ENCODE measurements at places on chromosomes 1 and 21.
A peak's percentile ranks its signal among the peaks of the same experiment; 100 is the strongest.

- no peak for DNase-seq
Measured at GRCh38 chr1:162822391-162823200, 32.1 kb downstream of the HSD17B7 start.

DNA sequence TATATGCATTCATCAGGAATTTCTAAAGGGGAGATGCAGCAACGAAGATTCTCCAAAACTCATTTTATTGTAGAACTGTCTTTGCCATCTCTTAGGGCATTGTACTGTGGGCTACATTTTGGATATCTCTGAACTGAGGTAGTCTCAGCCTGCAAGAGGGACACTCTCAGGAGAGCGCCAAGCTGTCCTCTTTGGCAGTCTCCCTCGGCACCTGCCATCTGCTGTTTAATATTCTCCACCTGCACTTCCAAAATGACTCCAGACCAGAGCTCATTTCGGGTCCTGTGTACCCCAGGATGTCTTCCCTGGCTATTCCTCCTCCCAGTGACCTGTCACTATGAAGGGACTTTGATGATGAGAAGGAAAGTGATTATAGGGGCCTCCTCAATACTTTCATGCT is 356.3 kb upstream of the C1orf174 start:
- DNase-seq: no peak

- DNase-seq: no peak
Measured at GRCh38 chr1:237205400-237206064, 163.5 kb downstream of the RYR2 start.

DNA sequence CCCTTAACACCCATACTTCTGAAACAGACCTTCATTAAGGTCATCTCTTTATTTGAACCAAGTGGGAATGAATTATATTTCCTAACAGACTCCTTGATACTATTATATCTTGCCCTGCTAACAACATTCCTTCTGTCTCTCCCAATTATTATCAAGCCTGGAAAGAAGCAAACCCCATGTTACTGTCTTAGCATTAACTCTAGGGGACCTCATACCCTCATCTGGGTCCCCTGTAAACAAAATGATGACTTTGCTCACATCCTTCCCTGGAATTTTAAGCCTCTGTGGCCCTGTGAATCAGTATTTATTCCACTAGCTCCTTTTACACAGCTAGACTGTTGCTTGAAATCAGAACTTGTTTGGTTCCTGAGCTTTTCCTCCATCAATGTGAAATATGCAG is 38.3 kb upstream of the BCL10 start:
- DNase-seq: no peak

DNA sequence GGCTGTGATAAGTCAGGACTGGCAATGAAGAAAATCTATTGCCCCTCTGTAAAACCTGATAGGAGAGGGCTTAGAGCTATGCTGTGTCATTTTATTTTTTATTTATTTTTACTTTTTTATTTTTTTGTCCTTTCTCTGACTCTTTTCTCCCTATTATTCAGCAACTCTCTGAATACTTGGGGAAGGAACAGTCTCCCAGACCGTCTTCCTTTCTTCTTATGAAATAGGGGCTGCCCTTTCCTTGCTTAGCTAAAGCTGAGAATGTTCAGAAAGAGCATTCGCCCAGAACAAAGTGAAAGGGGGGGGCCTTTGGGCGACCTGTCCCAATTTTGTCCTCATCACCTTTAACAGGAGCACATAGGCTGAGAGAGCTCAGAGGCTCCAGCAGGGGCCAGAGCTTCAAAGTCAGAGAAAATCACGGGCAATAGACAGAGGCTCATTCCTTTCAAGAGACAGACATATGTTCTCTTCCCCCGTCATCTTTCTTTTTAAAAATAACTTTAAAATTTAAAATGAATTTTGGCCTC is 80.9 kb downstream of the RNF220 start:
- DNase-seq: no peak

GRCh38 chr1:119475866-119476439 is 31.1 kb upstream of the HSD3B1 start:
- peak; percentile 33 for DNase-seq

DNA sequence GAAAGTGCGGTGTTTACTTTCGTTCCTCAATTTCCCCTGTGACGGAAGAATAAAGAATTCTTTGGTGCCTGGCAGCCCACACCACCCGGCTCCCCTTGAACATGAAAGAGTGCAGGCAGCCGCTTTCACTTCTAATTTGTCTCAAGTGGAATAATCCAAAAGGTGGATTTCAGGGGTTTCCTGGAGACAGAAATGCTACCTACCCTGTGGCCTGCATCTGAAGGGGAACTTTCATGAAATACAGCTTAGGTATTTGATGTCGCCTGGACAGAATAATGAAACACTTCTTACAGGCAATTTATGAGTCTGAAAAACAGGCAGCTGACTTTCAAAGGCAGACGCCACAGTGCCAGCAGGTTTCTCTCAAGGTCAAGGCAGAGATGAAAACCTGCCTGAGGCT is 169.5 kb upstream of the USP24 start:
- no peak for DNase-seq

DNA sequence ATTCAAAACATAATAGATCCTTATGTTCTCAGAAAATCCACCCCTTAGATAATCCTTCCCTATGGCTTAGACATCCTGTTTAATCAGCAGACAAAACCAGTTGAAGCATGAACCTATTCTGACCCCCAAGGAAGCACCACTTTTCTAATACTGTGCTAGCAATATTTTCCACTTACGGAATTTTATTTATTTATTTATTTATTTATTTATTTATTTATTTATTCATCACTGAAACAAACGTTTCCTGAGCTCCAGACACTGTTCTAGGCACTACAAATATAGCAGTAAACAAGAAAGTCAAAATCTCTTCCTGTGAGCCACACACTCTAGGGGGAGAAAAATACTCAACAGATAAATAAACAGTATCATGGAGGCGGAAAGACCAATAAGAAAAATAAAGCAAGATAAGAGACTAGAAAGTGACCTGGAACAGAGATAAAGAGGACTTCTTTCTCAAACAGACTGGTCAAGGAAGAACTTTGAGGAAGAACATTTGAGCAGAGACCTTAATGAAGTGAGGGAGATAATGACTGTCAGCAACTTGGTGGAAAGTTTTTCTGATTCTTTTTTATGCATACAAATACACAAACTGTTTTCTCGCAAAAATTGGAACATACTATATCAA is 145.5 kb upstream of the POGK start:
- no peak for DNase-seq

GRCh38 chr1:234780112-234780511 is 170.1 kb upstream of the IRF2BP2 start:
- DNase-seq: no peak

GRCh38 chr1:27632387-27633297 is 2.3 kb downstream of the FGR start:
- DNase-seq: peak; percentile 83

DNA sequence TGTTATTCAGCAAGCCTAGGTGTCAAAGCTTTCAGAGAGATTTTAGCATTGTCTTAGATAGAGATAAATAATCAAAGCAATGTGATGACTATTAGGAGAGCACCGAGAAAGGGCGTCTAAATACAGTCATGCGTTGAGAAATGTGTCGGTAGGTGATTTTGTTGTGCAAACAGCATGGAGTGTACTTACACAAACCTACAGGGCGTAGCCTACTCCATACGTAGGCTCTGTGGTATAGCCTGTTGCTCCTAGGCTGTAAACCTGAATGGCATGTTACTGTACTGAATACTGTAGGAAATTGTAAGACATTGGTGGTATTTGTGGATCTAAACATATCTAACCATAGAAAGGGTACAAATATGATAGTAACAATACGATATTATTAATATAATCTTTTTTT is 31.8 kb downstream of the KIF1B start:
- DNase-seq: no peak

GRCh38 chr1:9014475-9015375 is 11.5 kb downstream of the SLC2A7 start:
- DNase-seq: no peak

DNA sequence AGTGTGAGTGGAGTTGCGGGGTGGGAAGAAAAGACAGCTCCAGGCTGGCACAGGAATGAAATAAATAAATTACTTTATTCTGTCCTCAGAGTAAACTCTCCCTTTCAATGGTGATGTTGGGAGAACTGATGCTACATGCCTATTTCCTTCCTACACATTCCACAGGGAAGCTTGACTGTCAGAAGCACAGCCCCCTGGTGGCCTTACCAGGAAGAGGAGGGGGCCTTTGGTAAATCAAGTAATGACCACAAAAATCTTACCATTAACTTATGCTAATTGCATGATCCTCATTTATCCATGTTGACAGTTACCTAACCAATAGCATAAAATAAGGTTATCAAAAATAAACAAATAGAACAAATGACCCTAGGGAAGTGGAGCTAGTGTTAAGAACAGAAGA is 605.0 kb upstream of the PKN2 start:
- no peak for DNase-seq

- no peak for DNase-seq
Measured at GRCh38 chr1:110513511-110513910, 5.5 kb downstream of the KCNA10 start.

GRCh38 chr1:183635099-183635605 is 431 bp downstream of the ARPC5 start:
- peak; percentile 31 for DNase-seq

DNA sequence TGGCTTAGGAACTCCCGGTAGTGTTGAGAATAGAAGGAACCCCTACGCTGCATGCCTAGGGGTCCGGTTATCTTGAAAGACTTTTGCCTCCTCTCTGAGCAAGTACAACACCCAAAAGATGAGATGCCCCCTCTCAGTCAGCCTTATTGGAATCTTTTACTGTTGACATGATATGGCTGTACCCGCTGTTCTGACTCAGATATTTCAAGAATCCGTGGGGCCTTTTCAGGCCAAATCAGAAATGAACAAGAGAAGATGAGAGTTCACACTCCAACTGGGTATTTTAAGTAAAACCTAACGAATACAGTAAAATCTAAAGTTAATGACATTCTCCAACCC is 164.2 kb downstream of the PPIAL4G start:
- no peak for DNase-seq

- no peak for DNase-seq
Measured at GRCh38 chr1:193062698-193063463, 3.5 kb downstream of the RO60 start.

DNA sequence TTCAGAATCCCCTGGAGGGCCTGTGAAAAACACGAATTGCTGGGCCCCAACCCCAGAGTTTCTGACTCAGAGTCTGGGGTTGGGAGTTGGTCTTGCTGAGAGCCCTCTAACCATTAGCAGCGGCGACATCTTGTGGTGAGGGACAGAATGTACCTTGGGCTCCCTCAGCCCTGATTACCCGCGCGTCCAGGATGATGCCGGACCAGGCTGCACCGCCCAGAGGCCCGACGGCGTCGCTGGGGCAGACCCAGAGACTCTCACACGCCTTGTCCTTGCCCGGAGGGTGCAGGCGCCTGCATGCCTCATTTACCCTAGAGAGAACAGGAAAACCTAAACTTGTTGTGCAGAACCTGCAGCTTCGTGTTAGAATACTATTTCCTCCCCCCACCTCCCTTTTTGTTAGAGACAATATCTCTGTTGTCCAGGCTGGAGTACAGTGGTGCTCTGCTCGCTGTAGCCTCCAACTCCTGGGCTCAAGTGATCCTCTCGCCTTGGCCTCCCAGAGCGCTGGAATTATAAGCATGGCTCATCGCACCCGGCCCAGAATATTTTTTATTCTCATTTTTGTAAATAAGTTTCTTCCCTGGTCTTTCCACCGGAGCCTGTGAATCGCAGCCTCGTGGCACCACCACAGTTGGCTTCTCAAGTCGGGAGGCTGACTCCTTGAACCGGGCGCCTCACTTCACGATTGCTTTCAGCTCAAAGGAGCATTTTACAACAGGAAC is 22.2 kb upstream of the RD3 start:
- DNase-seq: peak; percentile 81

DNA sequence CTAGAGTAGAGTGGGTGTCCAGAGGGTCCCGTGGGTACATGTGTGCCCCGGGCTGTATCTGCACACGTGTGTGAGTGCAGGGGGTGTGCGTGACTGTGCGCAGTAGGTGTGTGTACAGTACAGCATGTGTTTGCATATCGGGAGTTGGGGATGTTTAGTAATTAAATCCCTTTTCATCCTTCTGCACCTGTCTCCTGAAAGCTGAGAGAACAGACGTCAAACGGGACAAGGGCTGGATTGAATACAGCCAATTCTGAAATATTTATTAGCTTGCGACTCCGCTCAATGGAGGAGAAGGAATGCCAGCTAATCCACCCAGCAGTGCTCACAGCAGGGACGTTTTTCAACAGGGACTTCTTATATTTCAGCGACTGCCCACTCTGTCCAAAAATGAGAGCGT is 44.7 kb upstream of the CASZ1 start:
- no peak for DNase-seq

DNA sequence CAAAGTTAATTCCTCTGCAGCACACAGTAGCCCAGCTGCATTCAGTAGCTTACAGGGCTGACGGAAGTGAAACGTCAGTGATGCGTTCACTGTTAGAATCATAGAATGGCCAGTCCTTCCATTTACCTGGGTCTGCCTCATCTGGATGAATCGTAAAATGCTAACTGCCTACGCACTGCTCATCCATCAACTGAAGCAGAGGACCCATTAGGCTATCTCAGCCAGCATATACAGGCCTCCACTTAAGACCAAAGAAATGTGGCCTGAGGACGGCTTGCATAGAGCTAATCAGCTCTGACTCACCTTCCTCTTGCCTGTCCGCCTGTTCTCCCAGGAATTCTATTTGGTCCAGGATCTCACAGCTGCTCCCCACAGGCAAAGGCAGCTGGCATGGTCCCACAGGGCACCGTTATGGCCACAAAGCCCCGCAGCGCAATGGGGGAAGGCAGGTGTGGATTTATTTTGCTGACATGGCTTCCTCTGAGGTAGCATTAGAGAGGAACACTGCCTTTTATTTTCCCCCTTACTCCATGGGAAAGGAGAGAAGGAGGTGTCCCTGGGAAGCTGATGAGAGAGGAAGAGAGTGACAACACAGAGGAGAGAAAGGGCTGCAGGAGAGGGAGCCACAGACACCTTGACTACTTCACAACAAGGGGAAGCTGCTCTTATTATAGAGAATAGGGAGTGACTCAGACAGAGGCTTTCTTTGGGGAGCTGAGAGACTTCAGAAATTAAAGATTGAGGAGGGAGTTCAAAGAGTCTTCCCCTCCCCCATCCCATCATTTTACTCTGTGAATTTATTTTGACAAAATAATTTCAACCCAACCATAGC is 177.6 kb downstream of the HHIPL2 start:
- DNase-seq: no peak

GRCh38 chr1:171226747-171227370 is 21.4 kb upstream of the FMO1 start:
- peak; percentile 4 for DNase-seq

Measured in activated naive CD4-positive, alpha-beta T cell treated with anti-CD3 and anti-CD28 coated beads, Interleukin-2, amount 50 U/mL, for 72 hours (primary cell).